Retinal pigment epithelial cell (primary cell): ENCODE measurements at places on chromosomes 16 and 17.

GRCh38 chr17:8322061-8322460 is 12.0 kb downstream of the ARHGEF15 start:
- DNase-seq = no peak

- no peak for DNase-seq
These were observed 111.6 kb downstream of the DYNLRB2 start for GRCh38 chr16:80652441-80652840.

- DNase-seq = no peak
These were observed 27.0 kb upstream of the RASD1 start for GRCh38 chr17:17523001-17523730.

DNA sequence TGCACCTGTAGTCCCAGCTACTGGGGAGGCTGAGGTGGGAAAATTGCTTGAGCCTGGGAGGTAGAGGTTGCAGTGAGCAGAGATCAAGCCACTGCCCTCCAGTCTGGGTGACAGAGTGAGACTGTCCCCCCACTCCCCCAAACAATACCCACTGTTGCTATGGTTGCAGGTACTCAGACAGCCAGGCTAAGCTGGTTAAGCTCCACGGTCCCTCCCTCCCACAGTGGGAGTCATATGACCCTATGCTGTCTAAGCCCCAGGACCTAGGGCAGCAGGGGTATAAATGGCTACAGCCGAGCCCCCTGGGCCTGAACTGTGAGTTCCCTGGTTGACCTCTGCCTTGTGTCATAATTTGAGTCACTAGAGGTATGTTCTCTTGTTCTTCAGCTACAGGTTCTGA is 15.9 kb upstream of the RPRML start:
- no peak for DNase-seq

- no peak for DNase-seq
These were observed 16.4 kb downstream of the CDYL2 start for GRCh38 chr16:80788027-80788426.

GRCh38 chr17:66480243-66480642 is 177.8 kb downstream of the PRKCA start:
- DNase-seq = no peak
